ENCODE measurements at places on chromosomes 13 and 19.

DNA sequence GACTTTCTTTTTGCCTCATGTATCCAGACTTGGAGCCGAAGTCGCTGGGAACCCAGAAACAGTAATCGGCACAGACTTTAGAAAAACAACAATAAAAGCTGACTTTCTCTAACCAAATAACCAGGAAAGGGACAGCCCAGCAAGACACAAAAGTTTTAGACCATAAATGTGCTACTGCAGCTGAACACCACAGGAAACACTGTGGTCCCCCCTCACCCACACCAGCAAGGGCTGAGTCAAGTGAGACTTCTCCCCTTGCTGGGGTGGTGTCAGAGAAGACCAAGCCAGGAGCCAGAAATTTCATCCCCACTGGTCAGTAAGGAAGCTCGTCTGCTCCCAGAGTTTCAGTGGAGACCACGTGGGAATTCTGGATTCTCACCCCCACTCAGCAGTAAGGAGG is 70.6 kb downstream of the ESD start:
- no peak for DNase-seq

DNA sequence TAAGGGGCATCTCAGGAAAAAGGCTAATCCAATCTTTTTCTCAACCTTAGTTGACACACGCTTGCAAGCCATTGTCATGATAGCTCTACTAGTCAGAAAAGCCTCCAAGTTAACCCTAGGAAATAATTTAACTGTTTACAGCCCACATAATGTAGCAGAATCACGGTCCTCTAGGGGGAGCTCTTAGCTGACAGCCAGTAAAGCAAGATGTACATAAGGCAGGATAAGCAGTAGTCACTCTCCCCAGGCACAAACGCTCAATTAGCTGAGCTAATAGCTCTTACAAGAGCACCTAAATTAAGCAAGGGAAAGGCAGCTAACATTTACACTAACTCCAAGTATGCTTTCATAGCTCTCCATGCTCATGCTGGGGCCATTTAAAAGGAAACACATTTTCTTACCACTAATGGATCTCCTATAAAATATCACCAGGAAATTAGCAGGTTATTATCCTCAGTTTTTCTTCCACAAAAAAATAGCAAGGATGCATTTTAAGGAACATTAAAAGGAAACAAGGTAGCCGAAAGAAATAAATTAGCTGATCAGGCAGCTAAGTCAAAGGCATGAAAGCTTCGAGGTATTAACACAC is 33.7 kb upstream of the ZSCAN5A start:
- no peak for DNase-seq

- peak; percentile 5 for DNase-seq
Measured at GRCh38 chr13:32164622-32165268, 133.2 kb downstream of the FRY start.

GRCh38 chr19:2455851-2456570 is 748 bp downstream of the LMNB2 start:
- DNase-seq = no peak

- no peak for DNase-seq
Measured at GRCh38 chr19:2089001-2089711, 7.0 kb downstream of the MOB3A start.

DNA sequence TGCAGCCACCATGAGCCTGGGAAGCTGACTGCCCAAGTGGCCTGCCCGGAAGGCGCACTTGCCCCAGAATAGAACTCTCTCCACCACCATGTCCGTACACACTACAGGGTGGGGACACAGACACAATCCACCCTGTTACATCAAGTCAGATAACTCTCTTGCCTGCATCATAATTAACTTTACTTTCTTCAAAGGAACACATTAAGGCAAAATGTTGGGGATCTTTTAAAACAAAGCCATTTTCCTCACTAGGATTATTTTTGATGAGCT is 23.3 kb upstream of the VSTM2B start:
- no peak for DNase-seq

DNA sequence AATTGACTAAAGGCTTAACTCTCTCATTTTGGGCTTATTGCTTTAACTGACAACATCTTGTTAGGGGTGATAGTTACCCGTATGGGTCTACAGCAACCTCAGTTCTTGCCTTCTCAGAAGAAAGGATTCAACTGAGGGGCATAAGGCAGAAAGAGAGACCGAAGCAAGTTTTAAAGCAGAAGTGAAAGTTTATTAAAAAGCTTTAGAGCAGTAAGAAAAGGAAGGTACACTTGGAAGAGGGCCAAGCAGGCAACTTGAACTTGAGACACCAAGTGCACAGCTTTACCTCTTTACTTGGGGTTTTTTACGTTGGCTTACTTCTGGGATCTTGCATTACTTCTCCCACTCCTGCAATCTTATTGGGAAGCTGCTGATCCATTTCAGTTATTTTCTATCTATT is 246.9 kb upstream of the PRR20A start:
- DNase-seq = no peak

DNA sequence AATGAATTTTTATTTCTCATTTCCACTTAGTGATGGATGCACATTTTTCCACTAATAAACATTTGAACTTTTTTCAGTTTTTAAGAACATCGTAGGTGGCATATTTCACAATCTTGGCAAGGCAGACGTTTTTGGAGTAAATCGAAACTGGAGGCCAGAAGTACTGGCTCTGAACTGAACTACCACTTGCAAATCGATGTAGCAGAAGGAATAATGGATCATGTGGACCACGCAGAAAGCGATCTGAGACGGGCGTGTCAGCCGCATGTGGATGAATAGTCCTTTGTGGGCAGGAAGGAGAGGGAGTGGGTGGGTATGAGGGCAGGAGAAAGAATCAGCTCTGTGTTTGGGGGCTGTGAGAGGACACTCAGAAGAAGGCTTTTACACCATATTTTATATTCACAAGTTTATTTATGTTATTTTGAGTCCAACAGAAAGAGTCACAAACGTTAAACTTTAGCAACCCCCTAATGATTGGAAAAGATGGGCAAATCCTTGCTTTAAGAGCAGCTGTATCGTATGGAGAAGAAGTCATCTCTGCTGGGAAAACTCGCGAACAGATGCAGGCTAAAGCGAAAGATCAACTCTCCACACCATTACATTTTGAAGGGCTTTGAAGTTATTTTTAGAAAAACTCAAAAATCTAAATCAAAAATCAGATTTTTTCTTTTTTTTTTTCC is 90.5 kb downstream of the COL4A2 start:
- DNase-seq = no peak

GRCh38 chr13:21846605-21847004 is 175.7 kb downstream of the FGF9 start:
- no peak for DNase-seq

- DNase-seq = peak; percentile 16
Measured at GRCh38 chr19:35557539-35558399, 5.7 kb downstream of the ATP4A start.

DNA sequence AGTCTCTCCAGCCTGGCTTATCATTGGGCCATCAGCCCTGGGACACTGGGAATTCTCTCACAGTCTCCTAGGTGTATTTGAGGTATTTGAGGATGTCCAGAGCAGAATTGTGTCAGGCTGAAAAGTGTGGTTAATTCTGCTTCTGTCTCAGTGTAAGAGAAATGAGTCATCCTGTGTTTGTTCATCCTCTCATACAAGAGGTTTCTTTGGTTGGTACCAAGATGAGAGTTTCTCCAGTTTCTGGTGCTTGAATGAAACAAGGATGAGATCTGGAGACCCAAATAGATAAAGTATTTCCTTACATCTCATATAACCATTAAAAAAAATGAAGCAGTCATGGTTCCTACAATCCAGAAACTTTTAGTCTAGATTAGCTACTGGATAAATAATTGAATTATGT is 7.7 kb downstream of the ZNF253 start:
- DNase-seq = no peak

DNA sequence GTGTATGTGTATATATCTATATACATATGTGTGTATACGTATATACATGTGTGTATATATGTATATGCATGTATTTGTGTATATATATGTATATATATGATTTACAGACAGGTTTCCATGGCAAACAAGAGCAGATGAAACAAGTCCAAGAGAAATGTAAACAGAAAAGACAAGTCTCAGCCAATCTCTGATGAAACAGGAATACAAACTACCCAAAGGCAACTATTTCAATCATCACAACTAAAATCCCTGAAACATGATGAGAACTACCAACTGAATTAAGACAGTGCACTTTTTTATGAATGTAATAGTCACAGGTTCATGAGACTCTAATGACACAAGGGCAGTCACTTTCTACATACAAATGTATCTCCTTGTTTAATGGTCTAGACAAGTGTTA is 140.2 kb downstream of the TNFRSF19 start:
- DNase-seq = no peak

DNA sequence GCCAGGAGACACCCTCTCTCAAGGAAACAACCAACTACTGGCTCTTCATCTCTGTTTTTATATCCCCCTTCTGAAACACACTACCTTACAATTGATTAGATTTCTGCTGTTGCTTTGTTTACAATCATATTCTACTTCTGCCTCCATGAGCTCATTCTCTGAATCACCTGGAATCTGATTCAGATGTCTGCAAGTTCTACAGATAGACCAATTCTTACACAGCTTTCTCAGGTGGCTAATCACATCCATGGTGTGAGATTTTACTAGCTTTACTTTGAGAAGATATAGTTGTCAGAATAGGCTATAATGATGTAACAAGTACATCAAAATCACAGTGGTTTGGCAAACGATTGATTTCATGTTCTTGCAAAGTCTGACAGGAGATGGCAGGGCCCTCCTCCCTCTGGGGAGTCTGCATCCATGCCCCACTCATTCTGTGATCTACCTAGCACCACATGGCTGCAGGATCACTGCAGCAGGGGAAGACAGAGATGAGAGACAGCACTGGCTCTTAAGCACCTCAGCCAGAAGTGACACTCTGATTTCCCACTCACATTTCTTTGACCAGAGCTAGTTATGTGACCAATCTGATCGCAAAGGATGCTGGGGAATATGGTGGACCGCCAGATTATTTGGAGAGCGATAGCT is 243.7 kb downstream of the FOXO1 start:
- DNase-seq = no peak

- no peak for DNase-seq
Measured at GRCh38 chr19:7263521-7263920, 30.7 kb downstream of the INSR start.

GRCh38 chr13:100361504-100361903 is 227.1 kb downstream of the GGACT start:
- DNase-seq = no peak

DNA sequence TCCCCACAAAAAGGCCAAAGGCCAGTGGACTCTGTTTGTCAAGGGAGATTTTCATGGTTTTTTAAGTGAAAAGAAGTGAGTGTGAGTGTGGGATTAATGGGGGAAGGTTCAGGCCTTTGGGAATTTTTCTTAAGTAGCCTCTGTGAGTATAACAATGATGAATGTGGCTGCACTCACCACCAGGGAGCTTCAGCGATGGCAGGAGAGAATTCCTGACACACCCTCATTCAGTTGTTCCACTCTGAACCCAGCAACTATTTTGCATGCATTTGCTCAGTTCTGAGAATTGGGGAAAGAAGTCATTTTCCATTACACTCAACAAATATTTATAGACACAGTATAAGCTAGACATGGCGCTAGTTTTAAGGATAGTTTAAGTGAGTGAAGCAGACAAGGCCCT is 117.9 kb downstream of the CCNA1 start:
- no peak for DNase-seq

DNA sequence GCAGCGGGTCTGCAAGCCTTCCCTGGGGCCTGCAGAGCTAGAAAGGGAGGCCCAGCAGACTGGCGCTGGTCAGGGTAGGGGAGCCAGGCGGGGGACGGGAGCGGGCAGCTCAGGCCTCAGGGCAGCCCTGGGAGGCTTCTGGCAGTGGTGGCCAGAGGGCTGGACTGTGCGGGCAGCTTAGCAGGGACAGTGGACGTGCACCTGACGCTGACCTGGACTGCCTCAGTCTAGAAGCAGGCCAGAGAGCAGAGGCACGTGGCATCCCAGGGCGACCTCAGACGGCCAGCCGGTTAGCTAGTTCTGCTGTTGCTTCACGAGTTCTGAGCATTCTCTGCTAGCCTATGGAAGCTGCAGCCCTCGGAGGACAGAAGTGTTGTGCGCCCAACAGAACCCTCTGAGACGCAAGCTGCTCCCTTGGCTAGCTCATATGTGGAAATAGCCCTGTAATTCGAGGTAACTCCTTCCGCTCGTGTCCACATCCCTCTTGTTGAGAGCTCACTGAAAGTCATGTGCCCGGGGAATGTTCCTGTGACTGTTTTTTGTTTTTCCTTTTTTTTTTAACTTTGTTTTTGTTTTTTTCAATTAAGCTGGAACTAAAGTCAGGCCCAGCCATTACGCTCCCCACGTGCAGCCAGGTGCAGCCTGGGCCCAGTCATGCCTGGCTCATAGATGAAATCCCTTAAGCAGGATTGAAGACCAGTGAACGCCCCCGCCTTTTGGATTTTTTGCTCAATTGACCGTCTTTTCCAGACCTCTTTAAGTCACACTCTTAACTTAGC is 1.9 kb upstream of the FAM174C start:
- DNase-seq = no peak

DNA sequence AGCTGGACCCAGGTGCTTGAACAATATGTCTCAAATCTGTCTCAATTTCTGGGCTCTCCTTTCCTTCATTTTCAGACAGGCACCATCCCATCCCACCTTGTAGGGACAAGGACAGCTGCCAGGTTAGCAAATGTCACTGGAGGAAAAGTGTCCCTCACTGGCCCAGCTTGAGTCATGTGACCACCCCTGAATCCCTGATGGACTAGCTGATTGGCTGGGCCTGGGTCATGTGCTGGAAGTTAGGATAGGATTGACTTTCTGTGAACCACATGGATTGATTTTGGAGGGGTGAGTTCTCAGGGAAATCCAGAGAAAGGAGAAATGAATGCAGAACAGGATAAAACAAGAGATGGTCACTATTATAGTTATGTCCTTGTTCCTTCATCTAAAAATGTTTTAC is 28.2 kb upstream of the FXYD3 start:
- DNase-seq = no peak

DNA sequence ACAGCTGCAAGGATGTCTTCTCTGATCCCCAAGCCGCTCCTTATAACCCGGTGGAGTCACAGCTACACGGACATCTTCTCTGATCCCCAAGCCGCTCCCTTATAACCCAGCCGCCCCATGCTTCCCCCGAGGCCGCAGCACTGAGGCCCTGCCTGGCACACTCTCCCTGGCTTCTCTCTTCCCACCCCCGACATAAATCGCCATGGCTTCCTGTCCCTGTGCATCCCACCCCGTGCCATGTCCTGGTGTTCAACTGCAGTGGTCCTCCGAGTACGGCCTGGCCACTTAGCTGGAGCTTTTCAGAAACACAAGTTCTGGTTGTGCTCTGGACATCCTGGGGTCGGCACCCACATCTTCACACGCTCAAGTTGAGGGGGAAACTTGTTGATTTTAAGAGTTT is 60.4 kb downstream of the RASA3 start:
- DNase-seq = no peak

- DNase-seq = no peak
Measured at GRCh38 chr13:73337532-73337931, 278.7 kb downstream of the KLF5 start.

- DNase-seq = no peak
Measured at GRCh38 chr13:25691654-25692053, 319.9 kb downstream of the ATP8A2 start.

- no peak for DNase-seq
Measured at GRCh38 chr13:40609972-40610726, 56.3 kb downstream of the FOXO1 start.
